EL (cell line): ENCODE measurements at places on chromosomes 5 and 9.

DNA sequence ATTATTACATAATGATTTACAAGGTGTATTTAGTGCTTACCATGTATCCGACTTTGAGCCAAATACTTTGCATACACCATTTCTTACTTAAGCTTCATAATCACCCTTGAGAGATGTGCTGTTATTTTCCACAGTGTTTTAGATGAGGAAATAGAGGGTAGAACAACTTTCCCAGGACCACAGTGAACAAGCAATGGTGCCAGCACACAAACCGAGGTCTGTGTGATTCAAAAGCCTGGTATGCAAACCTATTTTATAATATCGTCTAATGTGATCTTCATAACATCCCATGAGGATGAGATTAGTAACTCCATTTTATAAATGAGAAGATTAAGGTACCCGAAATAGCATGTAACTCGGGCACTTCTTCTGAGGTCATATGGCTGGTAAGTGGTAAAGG, 294.7 kb downstream of the NSG2 start:
- peak; percentile 38 for DNase-seq

- peak; percentile 72 for DNase-seq
These were observed 25.0 kb upstream of the SPTLC1 start for GRCh38 chr9:92140074-92140753.

DNA sequence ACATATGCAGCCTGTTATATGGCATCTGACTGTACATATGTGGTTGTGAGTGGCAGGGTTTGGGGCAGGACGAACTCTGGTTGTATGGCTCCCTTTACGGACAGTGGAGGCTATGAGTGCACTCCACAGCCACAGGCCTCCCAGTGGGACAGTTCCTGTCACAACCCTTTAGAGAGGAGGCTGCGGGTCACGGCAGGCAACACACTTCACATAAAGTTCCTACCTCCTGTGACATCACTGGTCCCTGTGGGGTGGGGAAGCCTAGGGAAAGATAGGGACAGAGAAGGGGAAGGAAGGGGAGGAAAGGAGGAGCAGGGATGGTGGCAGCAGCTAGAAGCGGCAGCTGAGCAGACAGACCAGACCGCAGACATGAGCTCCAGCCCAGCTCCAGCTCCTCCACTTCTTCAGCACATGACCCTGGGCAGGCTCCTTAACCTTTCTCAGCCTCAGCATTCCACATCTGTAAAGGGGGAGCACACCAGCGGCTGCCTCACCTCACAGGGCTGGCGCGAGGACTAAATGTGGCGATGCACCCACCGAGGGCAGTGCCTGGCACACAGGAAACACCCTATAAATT, 27.4 kb upstream of the CORO2A start:
- no peak for DNase-seq

DNA sequence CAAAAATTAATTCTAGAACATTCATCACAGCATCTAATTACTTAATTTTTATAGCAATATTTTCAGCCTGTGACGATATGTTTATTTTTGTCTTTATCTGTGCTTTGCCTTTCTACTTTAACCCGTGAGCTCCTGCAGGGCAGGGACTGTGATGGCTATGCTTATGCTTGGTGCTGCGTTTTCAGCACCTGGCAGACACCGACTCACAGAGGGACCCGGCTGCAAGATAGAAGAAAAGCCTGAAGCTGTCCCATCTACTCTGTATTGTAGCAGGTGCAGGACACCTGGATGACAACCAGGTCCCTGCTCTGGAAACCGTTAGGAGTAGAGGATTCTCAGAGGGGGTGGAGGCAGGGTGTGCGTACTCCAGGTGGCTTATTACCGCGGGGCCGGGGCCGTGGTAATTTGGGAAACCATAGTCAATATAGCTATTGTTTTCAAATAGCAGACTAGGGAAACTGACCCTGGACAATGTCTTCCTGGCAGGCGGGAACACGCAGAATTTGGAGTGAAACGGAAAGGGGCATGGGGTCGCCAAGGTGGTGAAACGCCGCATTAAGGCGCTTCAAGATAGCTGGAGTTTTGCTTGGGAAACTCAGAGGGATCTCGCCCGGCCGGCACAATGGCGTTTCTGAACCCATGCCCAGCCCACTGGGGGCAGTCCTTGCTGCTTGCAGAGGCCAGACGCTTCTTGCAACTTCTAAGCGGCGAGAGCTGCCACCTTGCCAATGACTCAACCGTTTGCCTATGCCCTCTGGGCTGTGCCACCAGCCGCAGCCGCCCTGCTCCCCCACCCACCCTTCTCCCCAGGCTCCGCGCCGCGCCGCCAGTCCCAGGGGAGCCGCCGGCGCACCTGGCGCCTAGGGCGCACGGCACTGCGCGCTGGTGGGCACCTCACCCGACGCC, 140.1 kb upstream of the PALM2AKAP2 start:
- peak; percentile 36 for DNase-seq

GRCh38 chr9:27925815-27926214, 352.5 kb upstream of the C9orf72 start:
- DNase-seq: no peak

GRCh38 chr9:124392871-124393460, 22.3 kb downstream of the PSMB7 start:
- peak; percentile 96 for DNase-seq

DNA sequence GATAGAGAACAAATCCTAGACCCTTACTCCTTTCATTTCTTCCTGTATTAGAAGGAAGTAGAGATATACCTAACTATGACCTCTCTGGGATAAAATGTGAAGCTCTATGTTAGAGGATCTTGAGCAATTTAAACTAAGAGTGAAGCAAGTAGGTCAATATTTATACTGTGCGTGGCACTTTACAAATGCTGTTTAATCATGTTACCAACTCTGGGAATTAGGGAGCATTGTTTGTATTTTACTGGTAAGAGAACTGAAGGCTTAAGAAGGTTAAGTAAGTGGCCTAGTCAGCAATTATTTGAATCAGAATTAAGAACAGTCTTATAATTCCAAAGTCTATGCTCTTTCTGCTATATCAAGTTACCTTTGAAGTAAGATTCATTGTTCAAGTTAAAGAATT, 12.0 kb downstream of the TNC start:
- DNase-seq: no peak

- DNase-seq: no peak
These were observed 626.5 kb downstream of the DMRTA1 start for GRCh38 chr9:23073136-23073535.

DNA sequence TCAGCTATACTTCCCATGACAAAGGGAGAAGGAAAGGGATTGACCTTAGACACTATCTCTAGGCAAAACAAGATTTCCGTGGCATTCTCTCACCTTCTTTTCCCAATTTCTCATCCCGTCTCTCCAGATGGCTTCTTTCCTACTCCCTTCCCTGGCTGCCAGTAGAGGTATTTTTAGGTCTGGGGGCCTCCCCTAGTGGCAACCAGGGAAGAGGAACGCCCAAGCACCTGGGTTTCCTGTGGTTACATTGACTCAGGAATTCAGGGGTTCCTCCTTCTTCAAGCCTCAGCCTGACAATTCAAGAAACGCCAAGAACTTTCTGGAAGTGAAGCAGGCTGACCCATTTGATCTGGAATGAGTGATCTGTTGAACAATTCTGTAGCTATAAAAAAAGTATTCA, 111.5 kb upstream of the OSMR start:
- DNase-seq: no peak

DNA sequence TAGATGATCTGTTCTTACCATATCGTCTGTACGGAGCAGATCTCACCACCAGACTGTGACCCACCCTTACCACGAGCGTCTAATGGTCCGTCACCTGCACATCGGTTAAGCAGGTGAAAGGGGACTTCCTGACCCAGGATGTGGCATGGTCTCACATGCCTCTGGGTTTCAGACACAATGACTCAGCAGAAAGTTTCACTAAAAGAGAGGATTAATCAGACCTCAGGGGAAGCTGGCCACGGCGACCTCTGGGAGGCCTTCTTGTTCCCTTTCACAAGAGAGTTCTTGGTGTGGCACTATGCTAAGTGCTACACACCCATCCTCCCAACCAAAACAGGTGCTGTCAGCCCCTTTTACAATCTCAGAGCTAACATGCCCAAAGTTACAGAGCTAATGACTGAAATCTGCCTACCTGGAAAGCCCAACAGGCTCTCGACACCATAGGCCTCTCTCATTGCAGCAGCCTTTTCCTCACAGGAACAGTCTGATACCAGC, 41.6 kb downstream of the ADAMTS12 start:
- DNase-seq: peak; percentile 74

- DNase-seq: no peak
These were observed 44.8 kb upstream of the CLK4 start for GRCh38 chr5:178671602-178672144.

GRCh38 chr9:137076636-137077009, 694 bp upstream of the UAP1L1 start:
- DNase-seq: no peak

GRCh38 chr9:108254236-108254635, 601.5 kb downstream of the ACTL7B start:
- no peak for DNase-seq

DNA sequence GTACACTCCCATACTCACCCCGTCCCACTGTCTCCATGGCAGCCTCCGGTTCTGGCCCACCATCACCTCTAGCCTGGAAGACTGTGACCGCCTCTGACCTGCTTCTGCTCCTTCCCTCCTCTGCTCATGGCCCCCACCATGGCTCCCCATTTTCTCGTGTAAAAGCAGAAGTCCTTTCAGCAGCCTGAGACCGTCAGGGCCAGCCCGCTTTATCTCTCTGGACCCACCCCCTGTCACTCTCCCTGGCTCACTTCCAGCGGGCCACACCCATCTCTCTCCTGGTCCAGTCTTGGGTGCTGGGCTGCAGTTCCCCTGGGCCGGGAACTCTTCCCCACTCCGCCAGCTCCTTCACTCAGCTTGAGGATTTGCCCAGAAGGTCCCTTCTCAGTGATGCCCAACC, 96.0 kb upstream of the RUFY1 start:
- DNase-seq: no peak

DNA sequence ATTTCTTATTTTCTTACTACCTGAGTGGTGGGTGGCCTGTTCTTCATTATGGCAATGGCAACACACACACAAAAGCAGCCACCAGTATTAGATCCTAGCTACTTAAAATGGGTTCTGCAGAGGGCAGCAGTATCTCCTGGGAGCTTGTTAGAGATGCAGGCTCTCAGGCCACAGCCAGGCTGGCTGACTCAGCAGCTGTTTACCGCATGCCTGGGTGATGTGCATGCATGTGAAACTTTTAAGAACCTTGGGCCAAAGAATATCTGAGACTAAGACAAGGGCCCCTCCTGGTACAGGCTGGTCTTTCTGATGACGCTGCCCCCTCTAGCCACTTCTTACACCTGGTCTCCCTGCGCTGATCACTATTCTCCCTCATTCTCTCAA, 399.0 kb downstream of the MED10 start:
- DNase-seq: no peak

GRCh38 chr5:139182528-139183296, 15.5 kb downstream of the SIL1 start:
- no peak for DNase-seq

DNA sequence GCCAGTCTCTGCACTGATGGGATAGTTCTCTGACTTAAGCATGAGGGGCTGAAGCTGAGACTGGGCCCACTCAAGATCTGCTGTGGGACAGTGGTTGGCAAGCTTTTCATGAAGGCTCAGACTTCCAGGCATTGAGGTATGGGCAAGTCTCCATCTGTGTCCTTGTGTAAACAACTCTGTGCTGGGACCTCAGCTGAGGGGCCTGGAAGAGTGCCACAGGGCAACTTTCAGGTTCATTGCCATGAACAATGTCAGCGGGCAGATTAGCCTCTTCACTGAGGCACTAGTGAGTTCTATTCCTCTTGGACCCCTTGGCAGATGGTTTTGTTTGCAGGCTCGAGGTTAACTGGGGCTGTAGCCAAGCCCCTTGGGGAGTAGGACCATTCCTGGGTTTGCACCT, 127.1 kb downstream of the MRPS30 start:
- no peak for DNase-seq

GRCh38 chr5:149834246-149834855, 104.2 kb downstream of the PPARGC1B start:
- peak; percentile 76 for DNase-seq

GRCh38 chr5:53575101-53575500, 14.7 kb downstream of the NDUFS4 start:
- no peak for DNase-seq

DNA sequence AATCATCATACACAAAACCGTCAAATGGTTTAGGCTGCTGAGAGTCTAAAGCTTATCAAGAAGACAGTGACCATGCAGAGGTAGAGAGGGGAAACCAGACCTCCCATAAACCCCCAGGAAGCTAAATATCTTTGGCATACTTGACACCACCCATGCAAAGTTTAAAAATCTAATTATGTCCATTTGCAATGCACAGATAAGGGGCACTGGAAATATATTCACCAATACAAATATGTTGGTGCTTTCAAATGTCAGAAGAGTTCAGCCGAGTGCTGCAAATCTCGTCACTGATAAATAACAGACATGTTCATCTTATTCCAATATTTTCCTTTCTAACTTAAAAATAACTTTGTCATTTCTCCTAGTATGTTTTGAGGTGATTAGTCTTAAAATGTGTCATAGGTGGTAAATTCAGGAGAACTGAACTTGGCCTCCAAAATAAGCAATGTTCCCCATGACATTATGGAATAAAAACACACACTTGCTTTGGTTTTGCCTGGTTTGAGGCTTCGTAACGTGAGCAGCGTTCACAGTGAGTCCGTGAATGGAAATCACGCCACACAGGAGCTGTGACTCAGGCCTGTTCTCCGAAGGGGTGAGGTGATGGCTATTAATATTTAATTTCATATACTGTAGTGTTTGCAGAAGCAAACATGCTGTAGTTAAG, 182.2 kb downstream of the AOPEP start:
- no peak for DNase-seq

DNA sequence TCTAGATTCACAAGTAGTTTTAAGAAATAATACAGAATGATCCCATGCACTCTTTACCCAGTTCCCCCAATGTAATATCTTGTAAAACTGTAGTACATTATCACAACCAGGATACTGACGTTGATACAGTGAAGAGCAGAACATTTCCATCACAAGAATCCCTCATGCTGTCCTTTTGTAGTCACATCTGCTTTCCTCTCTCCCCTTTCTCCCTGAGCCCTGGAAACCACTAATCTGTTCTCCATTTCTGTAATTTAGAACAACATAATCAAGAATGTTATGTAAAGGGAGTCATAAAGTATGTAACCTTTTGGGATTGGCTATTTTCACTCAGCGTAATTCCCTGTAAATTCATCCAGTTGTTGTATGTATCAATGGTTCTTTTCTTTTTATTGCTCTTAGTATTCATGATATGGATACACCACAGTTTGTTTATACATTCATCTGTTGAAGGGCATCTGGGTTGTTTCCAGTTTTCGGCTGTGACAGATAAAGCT, 61.1 kb downstream of the ERCC6L2 start:
- DNase-seq: no peak
